Dermis lymphatic vessel endothelial cell (primary cell): ENCODE measurements at places on chromosomes 13 and 19. TPM values are rescaled to one million over a fixed set of nuclear protein-coding genes. Genes with fewer than 3 reads are reported as not detected.

The PPP1R13L gene
- 8.4 and 14.7 TPM in 2 replicates for total RNA-seq

The CPB2 gene
- not detected in 2 replicates for total RNA-seq

The MCEMP1 gene
- total RNA-seq: not detected in 2 replicates

The OR1M1 gene
- total RNA-seq: not detected in 2 replicates

The CNN1 gene
- total RNA-seq: under 0.01 TPM in 1 of 2 replicates, not detected in the other

The VSIG10L gene
- total RNA-seq: 0.09 and 0.11 TPM in 2 replicates
